A673 (cell line): ENCODE measurements at places on chromosomes 11 and 22. TPM values are rescaled to one million over a fixed set of nuclear protein-coding genes. Genes with fewer than 3 reads are reported as not detected.

PKDREJ gene
- total RNA-seq = not detected in 2 replicates

SLC43A1 gene
- total RNA-seq = 18.4 and 20.5 TPM in 2 replicates

CALCA gene
- 1.0 and 2.2 TPM in 2 replicates for total RNA-seq

VEGFB gene
- total RNA-seq = 93.3 and 108 TPM in 2 replicates

C11orf65 gene
- 0.43 and 0.59 TPM in 2 replicates for total RNA-seq

NOX4 gene
- total RNA-seq = 0.19 and 0.63 TPM in 2 replicates

DNA sequence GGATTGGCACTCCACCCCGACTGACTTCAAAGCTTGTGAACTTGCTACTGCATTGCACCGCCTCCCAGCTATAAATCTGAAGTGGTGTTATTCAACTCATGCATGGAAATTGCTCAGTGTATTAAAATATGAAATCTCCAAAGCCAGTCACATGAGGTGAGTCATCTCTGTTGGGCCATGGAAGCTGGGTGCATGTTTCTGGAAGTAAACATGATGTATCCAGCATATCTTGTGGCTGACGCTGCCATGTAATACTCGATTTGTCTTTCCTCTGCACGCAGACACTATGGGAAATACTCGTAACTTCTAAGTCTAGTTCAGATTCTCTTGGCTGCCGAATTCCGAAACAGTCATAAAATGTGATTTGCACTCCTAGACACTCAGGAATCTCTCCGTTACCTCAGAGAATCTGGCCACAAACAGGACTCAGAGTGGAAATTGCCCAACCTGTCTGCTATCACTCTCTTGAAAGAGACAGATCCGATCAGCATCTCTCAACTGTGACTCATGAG is 154.9 kb upstream of the MPPED2 start:
- peak; percentile 46 for DNase-seq
- H3K27ac ChIP-seq = no peak overlapping the region
- H3K4me1 ChIP-seq = no peaks in the 10 kb centered on the region
- H3K4me3 ChIP-seq = no peak overlapping the region
- H3K27me3 ChIP-seq = no peaks in the 10 kb centered on the region

DNA sequence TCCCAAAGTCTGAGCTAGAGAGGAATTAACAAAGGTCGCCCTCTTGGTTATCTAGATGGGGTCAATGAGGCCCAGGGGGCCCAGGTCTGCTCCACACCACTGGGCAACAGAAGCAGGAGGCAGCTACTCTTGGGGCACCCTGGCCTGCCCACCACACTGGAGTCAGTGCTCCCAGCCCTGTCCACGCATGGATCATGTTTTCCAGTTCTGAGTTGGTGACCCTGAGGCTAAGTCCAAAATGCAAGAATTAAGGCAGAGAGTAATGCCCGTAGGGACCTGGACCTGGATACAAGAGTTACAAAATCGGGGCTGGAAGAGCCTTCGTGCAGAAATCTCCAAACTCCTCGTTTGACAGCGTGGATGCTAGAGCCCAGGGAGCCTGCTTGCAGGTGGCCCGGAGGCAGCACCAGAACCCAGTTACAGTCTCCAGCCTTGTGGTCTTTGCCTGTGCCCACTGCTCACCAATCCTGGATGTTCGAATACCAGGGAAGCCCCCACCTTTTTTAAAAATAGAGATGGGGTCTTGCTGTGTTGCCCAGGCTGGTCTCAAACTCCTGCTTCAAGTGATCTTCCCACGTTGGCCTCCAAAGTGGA is 6.1 kb upstream of the THRSP start:
- H3K36me3 ChIP-seq = no peaks in the 10 kb centered on the region
- no peak overlapping the region for H3K27ac ChIP-seq
- DNase-seq = no peak
- no peaks in the 10 kb centered on the region for H3K27me3 ChIP-seq
- H3K4me1 ChIP-seq = no peaks in the 10 kb centered on the region
- no peak overlapping the region for H3K4me3 ChIP-seq

DNA sequence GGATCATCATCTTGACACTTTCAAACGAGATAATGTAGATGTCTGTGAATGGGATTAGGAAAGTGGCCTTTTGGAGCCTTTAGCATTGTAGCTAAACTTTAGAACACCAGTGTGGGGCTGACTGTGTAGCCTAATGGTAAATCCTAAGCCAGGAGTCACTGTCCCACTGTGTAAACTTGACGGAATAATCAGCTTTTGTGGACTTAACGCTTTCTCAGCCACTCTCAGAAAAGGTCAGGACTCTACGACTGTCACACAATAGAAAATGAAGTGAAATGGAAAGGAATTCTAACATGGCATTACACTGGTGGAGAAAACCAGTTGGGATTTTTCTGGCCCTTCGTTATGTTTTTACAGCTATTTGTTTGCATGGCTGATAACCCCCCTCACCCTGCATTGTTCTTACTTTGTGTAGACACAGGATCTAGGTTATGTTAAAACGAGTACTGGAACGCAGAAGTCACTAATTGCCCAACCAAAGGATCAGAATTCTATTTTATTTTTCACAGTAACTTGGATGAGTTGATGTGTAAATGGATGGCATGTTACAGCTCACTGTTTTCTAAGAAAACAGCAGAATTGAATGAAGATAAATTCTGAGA is 22.0 kb upstream of the GRAMD1B start:
- no peak overlapping the region for H3K4me3 ChIP-seq
- no peak for DNase-seq
- H3K4me1 ChIP-seq = peaks cover 15% of the 10 kb centered on the region

DNA sequence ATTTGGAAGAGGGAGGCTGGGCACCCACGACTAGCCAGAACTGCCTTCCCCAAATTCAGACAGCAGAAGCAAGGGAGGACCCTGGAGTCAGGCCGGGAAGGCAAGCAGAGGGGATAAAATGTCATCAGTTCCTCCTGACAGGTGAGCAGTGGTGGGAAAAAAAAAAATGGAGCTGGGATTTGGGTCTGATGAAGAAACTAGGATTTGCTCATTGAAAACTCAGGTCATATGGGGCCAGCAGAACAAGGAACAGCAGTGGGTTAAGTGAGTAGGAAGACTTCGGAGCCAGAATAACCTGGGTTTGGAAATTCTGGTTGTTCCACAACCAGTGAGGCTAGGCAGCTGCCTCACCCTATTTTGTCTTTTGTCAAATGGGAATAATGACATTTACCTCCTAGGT is 28.9 kb upstream of the DRD2 start:
- no peak overlapping the region for H3K4me3 ChIP-seq
- DNase-seq = no peak
- no peak overlapping the region for H3K27ac ChIP-seq
- peaks cover 6% of the 10 kb centered on the region for H3K4me1 ChIP-seq
- H3K36me3 ChIP-seq = no peaks in the 10 kb centered on the region
- peaks cover 4% of the 10 kb centered on the region for H3K27me3 ChIP-seq

DNA sequence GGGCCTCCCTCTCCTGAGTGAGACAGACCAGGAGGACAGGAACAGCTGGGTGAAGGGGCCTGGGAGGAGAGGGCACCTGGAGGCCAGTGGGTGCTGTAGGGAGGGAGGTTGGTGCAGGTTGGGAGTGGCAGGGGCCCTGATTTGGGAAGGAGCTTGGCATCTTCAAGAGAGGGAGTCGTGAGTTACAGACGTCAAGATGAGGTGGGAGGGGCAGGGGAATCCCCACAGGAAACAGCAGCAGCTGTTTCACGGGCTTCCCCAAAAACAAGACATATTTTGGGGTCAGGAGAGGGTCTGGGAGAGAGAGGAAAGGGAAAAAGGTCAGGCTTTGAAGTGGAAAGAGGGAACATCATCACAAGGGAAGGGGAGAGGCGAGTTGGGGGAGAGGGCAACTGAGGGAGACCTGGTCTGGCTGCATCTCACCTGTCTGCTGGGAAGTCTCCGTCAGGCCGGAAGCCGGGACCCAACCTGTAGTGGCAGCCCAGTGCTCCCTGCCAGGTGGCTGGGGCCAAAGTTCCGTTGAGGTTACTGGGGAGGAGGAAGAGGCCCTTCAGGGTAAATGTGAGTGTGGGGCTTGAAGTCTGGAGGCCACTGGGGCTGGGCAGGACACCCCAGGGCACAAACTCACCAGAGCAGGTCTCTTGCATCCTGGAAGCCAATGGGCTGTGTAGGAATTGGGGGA is 4.4 kb downstream of the NAALADL1 start:
- H3K27ac ChIP-seq = no peak overlapping the region
- no peaks in the 10 kb centered on the region for H3K27me3 ChIP-seq
- H3K36me3 ChIP-seq = no peaks in the 10 kb centered on the region
- no peaks in the 10 kb centered on the region for H3K4me1 ChIP-seq
- H3K4me3 ChIP-seq = no peak overlapping the region

DNA sequence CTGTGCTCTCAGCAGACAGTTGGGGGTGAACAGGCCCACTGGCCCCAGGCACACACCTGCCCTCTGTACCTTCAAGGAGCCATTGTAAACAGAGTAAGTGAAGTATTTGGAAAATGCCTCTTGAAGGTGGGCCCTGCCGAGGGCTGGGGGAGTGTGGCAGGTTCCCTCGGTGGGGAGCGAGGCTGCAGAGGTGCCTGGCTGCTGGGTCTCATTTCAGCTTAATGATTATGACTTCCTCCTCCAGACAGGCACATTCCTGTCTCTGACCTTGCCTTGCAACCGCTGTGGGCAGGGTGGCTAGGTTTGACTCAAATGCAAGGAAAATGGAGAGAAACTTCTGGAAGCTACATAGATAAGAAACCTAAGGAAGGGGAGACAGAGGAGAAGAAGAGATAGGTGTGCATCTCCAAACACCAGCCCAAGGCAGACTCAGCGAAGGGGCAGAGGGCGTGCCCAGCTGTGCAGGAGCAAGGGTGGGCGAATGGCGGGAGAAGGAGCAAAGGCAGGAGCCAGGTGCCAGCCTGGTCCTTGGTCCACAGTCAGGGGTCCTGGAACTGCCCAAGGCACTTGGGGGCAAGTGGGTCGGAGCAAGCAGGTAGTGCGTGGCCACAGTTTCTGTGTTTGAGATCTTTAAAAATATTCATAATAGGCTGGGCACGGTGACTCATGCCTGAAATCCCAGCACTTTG is 14.0 kb downstream of the GRAMD4 start:
- no peak for DNase-seq
- no peaks in the 10 kb centered on the region for H3K27me3 ChIP-seq
- H3K4me3 ChIP-seq = no peak overlapping the region
- H3K27ac ChIP-seq = no peak overlapping the region
- H3K36me3 ChIP-seq = no peaks in the 10 kb centered on the region

DNA sequence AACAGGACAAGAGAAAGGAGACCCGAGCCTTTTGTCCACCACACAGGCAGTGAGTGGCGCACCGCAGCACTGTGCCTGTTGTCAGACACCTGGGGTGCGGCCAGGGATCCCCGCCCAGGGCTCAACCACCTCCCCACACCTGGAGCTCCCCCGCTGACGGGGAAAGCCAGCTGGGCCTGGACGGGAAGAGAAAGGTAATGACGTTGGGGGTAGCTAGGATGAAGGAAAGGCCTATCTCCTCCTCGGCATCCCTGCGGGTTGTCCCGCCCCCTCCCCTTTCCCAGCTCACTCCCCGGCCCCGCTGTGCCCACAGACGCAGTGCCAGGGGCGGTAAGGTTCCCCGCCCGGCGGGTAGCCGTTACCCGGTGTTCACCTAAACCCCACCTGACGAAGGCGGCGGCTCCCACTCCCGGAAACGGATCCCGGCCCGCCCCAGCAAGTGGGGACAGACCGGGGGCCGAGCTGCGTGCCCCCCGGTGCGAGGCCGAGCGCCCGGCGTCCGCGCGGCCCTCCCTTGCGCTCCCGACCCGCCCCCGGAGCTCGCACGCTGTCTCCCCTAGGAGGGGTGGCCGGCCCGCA is 495 bp downstream of the HYOU1 start:
- H3K4me1 ChIP-seq = peaks cover 13% of the 10 kb centered on the region
- peak overlapping the region; percentile 82 for H3K4me3 ChIP-seq
- H3K27ac ChIP-seq = peak overlapping the region; percentile 96
- H3K27me3 ChIP-seq = no peaks in the 10 kb centered on the region
- DNase-seq = peak; percentile 46

- H3K36me3 ChIP-seq = no peaks in the 10 kb centered on the region
- peak; percentile 54 for DNase-seq
- no peaks in the 10 kb centered on the region for H3K4me1 ChIP-seq
- H3K27ac ChIP-seq = no peak overlapping the region
- H3K27me3 ChIP-seq = no peaks in the 10 kb centered on the region
- H3K4me3 ChIP-seq = no peak overlapping the region
Observed at GRCh38 chr11:58286249-58286648, 18.2 kb upstream of the OR10W1 start.

GRCh38 chr11:119764108-119764868 is 35.3 kb upstream of the NECTIN1 start:
- DNase-seq = no peak
- peaks cover 6% of the 10 kb centered on the region for H3K27me3 ChIP-seq
- no peak overlapping the region for H3K4me3 ChIP-seq
- peaks cover under 1% of the 10 kb centered on the region for H3K4me1 ChIP-seq

GRCh38 chr22:43272869-43273318 is 70.3 kb downstream of the SCUBE1 start:
- no peaks in the 10 kb centered on the region for H3K4me1 ChIP-seq
- H3K27ac ChIP-seq = no peak overlapping the region
- DNase-seq = no peak
- H3K27me3 ChIP-seq = no peaks in the 10 kb centered on the region
- H3K4me3 ChIP-seq = no peak overlapping the region

DNA sequence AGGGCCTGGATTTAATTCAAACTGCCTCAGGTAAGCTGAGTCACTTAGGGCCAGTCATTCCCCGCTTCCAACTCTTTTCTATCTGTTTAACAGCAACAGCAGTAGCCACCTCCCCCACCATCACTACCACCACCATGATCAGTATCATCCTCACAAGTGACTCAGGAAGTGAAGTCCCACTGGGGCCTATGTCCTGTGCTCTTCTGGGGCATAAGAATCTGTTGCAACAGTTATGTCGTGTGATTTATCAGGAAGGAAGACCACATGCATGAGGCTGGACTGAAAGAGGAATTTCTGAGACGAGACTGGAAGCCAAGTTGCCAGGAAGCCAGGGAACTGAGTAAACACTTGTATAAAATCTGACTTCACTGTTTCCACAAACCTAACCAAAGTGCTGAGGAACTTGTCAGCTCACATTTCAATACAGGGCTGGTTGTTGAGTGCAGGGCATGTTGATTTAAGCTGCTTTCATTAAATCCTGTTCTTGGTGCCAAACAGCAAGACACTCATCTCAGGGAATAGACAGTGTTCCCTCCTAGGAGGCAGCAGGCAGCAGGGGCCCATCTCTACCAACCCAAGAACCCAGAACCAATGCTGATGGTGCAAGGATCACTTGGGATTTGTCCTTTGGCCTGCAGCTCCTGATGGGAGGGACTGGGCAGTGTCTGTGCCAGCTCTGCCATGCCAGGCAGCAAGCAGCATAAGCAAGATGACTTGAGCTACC is 226.7 kb upstream of the NARS2 start:
- no peak overlapping the region for H3K27ac ChIP-seq
- H3K27me3 ChIP-seq = no peaks in the 10 kb centered on the region
- no peak overlapping the region for H3K4me3 ChIP-seq
- DNase-seq = peak; percentile 64

- H3K4me3 ChIP-seq = no peak overlapping the region
- no peak for DNase-seq
- H3K36me3 ChIP-seq = no peaks in the 10 kb centered on the region
Observed at GRCh38 chr22:29253561-29254285, 14.1 kb downstream of the RHBDD3 start.

- DNase-seq = no peak
- no peak overlapping the region for H3K4me3 ChIP-seq
Observed at GRCh38 chr11:134386945-134387344, 25.1 kb downstream of the B3GAT1 start.

GRCh38 chr11:47495856-47496217 is 46.9 kb upstream of the RAPSN start:
- H3K27ac ChIP-seq = peak overlapping the region; percentile 57
- H3K36me3 ChIP-seq = peaks cover 35% of the 10 kb centered on the region
- DNase-seq = no peak
- no peak overlapping the region for H3K4me3 ChIP-seq
